HuH-7.5 (cell line): ENCODE measurements at places on chromosomes 1 and 21.

DNA sequence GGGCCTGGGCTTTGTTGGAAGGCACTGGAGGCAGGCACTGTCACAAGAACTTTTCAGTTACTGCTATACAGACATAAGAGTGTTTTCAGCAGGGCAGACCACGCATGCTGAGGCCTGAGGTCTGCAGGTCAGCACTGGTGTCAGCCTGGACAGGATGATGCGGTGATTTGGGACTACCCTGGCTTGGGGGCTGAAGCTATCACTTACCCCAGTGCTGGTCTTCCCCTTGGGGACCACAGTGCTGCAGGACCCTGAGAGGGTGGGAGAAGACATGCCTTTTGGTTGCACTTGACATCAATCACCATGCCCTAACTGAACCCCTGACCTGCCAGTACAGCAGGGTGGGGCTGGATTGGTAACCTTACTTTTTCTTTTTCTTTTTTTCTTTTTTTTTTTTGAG is 9.2 kb downstream of the DMRTB1 start:
- DNase-seq: no peak

DNA sequence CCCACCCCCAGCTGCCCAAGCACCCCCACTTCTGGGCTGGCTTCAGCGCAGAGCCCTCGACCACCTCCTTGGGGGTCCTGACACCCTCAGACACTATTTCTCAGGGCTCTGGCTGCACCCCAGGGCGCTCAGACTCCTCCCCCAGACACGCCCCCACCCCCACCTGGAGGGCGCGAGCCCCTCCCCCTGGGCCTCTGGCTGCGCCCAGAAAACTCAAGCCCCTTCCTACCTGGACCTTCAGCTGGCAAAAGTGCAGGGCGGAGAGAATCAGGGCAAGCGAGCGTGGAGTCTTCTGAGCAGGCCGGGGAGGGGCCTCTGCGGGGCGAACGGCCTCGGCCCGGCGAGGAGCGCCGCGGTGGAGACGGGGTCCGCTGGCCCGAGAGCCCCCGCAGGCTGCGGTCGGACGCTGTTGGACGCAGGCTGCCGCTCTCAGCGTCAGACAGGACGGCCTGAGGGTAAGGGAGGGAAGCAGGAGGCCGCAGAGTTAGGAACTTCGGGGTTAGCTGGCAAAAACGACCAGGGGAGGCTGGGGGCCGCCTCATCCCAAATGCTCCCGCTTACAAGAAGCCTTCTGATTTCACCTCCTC is 17.4 kb upstream of the NBPF1 start:
- no peak for DNase-seq

- no peak for DNase-seq
Observed at GRCh38 chr1:170938281-170938680, 2.9 kb downstream of the MROH9 start.

- DNase-seq: no peak
Observed at GRCh38 chr21:33510826-33511225, 19.3 kb upstream of the DNAJC28 start.

- DNase-seq: no peak
Observed at GRCh38 chr21:39422527-39423241, 22.9 kb downstream of the LCA5L start.

- no peak for DNase-seq
Observed at GRCh38 chr1:38534473-38534823, 325.1 kb downstream of the RRAGC start.

DNA sequence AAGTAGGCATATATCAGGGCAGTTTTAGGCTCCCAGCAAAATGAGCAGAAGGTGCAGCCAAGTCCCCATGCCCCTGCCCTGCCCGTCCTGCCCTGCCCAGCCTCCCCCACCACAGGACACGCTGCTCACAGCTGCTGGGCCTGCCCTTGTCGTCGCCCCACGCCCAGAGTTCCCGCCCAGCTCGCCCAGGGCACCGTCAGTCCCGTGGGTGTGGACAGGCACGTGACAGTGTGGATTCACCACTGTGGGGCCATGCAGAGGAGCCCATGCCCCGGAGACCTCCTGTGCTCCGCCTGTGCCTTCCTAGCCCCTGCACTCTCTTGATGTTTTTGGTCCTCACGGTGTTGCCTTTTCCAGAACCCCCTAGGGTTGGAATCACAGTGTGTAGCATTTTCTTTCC is 7.0 kb downstream of the FAAP20 start:
- DNase-seq: no peak

DNA sequence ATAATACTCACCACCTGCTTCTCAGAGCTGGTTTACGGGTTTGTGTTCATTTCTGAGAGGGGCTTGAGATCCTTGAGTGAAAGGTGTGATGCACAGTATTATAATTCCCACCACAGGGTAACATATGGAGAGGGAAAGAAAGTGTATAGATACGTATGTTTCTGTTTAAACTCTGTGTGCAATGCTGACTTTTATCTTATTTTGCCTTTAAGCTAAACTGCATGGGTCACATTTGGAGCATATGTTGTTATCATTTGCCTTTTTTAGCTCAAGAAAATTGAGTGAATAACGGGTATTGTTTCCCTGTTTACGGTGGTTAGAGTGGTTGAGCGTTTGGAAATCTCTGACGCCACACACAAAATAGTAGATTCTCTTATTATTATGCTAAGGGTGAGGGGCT is 191.1 kb upstream of the NFIA start:
- DNase-seq: no peak

DNA sequence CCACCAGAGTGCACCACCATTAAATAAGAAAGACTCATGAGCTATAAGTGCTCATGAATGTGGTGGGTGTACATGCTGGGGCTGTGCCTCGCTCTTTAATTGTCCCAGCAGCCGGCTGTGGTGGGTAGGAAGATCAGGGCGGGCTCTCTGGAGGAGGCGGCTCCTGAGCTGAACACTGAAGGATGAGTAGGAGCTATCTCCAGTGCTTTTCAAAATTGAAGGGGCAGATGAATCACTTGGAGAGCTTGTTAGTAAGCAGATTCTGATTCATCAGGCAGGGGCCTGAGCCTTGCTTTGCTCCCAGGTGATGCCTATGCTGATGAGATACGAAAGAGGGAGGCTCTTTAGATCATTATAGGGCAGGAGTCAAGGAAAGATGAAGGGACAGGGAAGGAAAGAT is 54.1 kb downstream of the ETS2 start:
- DNase-seq: no peak
